ENCODE measurements at places on chromosomes 11 and 22.

- no peak for DNase-seq
Observed at GRCh38 chr11:111559800-111560464, 19.4 kb downstream of the LAYN start.

GRCh38 chr11:102456381-102456780 lies 3.8 kb upstream of the TMEM123 start:
- no peak for DNase-seq

- DNase-seq = no peak
Observed at GRCh38 chr11:70661761-70662501, 263.6 kb downstream of the CTTN start.

GRCh38 chr11:68796801-68797200 lies 44.9 kb downstream of the CPT1A start:
- no peak for DNase-seq
